RCC 7860 (cell line): ENCODE measurements at places on chromosomes 3 and 15.
A peak's percentile ranks its signal among the peaks of the same experiment; 100 is the strongest.

- no peak for DNase-seq
Observed at GRCh38 chr3:189132839-189133238, 38.9 kb upstream of the TPRG1 start.

GRCh38 chr3:119643528-119643927, 16.9 kb downstream of the POPDC2 start:
- peak; percentile 81 for DNase-seq

DNA sequence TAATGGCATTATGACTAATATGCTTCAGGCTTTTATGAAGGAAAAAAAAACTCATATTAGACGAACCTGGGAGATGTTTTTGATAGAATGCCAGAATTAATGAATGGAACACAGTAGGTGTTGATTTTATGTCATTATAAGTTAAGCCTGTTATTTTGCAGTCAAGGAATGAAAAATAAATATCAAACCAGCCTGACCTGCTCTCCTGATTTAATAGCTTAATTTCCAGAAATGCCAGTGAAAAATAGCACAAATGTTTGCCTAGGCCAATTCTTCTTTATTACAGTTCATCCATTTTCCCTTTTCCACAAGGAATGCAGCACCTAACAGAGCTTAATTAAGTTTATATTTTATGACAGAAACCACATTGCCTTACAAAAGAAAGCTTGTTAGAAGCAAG, 292.0 kb downstream of the TBL1XR1 start:
- DNase-seq: no peak

DNA sequence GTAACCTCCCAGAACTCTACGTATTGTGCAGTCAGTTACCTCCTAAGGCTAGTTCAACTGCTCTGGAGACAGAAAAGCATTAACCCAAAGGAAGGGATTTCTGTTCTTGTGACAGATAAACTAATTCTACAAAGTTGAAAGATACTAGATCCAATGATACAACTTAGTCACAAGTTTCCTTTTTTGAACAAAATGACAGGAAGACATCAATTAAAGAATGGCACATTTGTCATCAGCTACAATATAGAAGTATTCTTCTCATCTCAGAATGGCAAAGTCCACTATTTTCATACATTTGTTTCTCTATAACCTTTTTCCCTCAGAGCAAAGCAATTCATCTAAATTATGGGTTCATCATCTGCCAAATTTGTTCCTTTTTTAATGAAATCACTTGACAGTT, 43.7 kb downstream of the ISL2 start:
- DNase-seq: no peak

GRCh38 chr3:87710511-87710910, 348.3 kb downstream of the CGGBP1 start:
- no peak for DNase-seq

DNA sequence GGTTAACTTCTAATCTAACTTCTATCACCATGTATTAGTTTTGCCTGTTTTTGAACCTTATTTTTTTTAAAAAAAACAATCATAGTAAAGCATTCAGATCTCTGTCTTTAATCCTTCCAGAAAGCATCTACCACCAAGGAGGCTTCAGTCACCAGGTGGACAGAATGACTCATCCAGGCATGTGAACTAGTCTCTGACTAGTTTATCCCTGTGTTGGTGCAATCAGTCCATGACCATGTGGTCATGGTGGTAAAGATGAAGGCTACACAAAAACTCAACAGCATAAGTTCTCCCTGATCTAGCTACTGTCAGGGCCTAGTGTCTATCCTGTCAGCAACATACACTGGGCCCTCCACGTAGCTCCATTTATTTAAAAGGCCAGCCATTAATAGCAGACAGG, 750.6 kb downstream of the AGBL1 start:
- DNase-seq: no peak

GRCh38 chr15:39172380-39173281, 408.2 kb upstream of the THBS1 start:
- DNase-seq: peak; percentile 25

DNA sequence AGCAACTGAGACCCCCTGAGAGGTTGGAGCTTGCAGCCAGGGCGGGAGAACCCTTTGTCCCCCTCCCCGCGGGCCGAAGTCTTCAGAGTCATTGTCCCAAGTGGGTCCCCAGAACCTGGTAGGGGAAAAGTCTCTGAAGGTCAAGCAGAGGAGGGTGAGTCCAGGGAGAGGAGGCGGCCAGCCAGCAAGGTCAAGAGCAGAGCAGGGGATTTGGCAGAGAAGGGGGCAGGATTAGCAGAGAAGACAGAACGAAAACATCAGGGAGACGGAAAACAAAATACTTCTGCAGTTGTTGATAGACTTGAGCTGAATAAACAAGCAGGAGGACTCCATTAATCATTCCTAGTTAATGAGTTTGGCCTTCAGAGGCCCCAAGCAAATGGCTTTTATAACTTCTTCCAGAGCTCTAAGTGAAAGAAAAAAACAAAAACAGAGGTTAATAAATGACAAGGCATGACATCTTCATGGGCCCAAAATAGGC, 66.7 kb downstream of the GRIP2 start:
- DNase-seq: no peak

DNA sequence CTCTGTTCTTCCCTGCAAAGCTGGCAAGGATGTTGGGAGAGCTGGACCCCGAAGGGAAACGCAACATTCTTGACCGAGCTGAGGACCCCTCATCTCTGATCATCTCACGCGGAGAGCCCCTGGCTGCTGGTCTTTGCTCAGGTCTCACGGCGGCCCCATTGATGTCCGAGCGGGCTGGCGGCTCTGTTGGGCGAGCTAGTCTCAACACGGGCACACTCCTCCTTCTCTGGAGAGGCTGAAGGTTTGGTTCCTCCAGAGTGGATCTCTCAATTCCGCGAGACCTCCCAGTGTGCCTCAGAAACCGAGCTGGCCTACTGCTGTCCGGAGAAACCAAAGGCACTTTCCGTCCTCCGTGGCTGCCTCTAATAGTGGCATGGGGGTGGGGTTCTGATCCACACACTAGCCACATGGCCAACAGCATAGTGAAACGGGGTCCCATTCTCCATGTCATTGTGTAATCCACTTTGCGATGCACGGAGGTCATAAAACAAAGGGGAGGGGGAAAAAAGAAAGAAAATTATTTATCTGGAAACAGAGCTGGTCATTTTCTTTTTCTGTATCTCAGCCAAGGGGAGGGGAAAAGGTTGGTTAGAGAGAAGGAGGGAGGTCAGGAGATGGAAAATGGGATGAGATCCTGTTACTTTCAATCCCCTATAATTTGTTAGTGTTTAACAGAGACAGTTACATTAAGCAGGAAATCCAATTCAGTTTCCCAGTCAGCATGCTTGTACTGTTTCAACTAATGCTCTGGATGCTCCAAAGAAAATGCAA, 1.3 kb downstream of the CCDC80 start:
- no peak for DNase-seq

DNA sequence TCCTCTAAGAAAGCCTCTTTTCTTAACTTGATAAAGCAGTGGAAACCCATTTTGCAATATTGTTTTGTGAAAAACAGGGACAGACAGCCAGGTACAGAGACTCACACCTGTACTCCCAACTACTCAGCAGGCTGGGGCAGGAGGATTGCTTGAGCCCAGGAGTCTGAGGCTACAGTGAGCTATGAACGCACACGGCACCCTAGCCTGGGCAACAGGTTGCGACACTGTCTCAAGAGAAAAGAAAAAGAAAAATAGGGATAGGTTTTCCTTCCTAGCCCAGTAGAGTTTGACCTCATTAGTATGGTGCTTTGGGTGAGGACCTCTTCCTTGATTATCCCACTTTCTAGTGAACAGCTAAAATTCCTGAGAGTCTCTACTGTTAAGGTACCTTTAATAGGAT, 17.5 kb upstream of the YEATS2 start:
- no peak for DNase-seq

DNA sequence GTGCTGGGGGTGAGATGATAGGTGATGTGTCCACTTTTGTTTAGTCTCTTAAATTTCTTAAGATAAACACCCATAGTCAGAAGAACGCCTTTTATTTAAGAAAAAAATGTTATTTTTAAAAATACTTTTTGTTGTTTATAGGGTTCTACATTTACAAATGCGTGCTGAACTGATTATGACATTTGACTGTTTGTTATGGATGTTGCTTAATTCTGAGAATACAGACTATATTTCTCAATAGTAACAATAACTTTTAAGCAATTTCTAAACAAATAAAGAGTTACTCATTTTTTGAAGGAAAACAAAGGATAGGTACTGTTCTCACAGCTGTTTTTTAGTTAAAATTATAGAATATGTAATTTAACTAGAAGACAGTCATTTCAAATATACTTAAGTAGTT, 249.9 kb upstream of the GBE1 start:
- no peak for DNase-seq

- DNase-seq: no peak
Observed at GRCh38 chr15:22973987-22974386, 6.2 kb downstream of the CYFIP1 start.

GRCh38 chr3:52872245-52872644, 25.1 kb downstream of the STIMATE start:
- DNase-seq: no peak

DNA sequence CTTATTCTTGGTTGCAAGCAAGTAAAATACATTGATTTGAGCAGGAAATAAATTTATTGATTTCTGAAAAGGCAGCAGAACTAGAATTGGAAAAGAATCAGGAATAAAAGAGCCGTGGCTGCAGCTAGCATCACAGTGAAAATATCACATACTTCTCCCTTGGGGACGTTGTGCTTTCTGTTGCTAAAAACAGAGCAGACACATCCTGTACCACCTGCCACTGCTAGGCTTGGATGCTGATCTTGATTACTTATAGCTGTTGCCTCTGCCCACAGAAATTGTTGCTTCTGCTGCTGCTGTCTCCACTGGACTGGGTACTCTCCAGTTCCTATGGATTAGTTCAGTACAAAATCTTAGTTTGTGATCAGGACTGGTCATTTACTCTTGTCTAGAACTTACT, 283.8 kb downstream of the C3orf38 start:
- DNase-seq: no peak

DNA sequence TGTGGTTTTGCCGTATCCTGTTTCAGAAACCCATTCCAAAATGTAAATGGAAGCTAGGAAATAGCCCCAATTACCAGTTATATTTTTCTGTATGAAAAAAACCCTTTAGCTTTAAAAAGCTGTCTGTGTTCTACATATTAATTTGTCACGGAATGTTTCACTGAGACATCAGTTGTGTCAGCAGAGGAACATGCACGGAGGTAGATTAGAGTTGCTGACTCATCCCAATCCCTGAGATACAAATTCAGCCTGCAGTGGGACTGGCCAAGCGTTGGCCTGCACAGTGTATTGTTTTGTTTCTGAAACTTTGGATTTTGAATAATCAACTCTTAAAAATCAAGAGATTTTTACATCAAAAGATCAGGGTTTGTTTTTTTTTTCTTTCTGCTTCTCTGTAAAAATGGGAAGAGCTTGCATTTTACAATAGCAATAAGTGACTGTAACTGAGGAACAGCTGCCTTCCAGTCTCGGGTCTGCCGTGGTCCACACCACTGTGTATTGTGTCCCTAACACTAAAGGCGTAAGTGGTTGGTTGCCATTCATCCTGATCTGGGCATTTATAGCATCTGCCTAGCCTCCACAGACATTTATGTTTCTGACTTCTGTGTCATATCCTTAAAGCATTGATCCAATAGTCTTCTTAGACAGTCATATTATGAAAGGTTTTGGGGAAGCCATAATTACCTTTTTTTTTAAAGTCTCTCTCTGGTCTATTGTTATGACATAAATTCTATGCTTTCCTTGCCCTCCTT, 218.1 kb downstream of the ADAMTSL3 start:
- peak; percentile 62 for DNase-seq

GRCh38 chr3:69458803-69459365, 73.0 kb upstream of the FRMD4B start:
- DNase-seq: no peak

GRCh38 chr15:42726114-42726513, 10.8 kb downstream of the CDAN1 start:
- no peak for DNase-seq

DNA sequence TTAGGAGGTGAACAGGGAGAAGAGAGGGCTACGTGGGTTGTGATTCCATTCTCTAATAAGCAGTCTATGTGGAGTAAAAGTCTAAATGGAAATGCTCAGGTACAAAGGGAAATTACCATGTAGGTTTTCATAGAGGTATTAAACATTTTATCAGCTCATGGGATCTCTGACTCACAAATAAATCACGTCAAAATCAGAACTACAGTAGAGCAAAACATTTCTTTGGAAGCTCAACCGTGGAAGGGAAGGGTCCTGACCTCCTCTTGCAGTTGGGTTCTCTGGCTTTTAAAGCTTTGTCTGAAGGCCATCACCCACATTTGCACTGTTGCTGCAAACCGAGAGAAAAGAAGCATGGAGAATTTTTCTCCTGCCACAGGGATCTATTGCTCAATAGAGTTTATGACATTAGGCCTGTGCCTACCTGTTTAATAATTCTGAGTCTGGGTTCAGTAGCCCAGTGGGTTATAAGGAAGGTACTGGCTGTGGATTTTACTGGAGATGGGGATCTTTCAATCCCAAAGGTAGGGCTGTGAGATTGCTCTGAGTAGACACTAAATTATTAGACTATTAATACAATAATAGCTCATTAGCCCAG, 24.2 kb upstream of the PGPEP1L start:
- DNase-seq: no peak

GRCh38 chr3:64174328-64174727, 50.9 kb downstream of the PRICKLE2 start:
- peak; percentile 63 for DNase-seq

GRCh38 chr3:149965278-149965677, 5.4 kb downstream of the PFN2 start:
- DNase-seq: no peak

DNA sequence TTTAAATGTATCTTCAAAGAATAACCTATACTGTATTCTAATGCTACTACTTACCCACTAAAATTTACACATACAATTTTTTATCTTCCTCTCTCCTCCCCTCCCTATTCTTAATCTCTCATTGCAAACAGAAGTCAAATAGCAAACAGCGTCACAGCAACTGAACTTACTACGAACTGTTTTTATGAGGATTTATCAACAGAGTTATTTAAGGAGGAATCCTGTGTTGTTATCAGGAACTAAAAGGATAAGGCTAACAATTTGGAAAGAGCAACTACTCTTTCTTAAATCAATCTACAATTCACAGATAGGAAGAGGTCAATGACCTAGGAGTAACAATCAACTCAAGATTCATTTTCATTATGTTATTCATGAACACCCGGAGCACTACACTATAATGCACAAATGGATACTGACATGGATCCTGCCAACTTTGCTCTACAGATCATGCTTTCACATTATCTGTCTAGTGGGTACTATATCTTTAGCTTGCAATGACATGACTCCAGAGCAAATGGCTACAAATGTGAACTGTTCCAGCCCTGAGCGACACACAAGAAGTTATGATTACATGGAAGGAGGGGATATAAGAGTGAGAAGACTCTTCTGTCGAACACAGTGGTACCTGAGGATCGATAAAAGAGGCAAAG, 984 bp downstream of the FGF7 start:
- DNase-seq: no peak

GRCh38 chr3:51622413-51622812, 48.6 kb upstream of the TEX264 start:
- DNase-seq: no peak

GRCh38 chr3:148839805-148840204, 12.2 kb downstream of the CPB1 start:
- DNase-seq: no peak
